ENCODE measurements at places on chromosomes 13 and 19. TPM values are rescaled to one million over a fixed set of nuclear protein-coding genes. Genes with fewer than 3 reads are reported as not detected.

DNA sequence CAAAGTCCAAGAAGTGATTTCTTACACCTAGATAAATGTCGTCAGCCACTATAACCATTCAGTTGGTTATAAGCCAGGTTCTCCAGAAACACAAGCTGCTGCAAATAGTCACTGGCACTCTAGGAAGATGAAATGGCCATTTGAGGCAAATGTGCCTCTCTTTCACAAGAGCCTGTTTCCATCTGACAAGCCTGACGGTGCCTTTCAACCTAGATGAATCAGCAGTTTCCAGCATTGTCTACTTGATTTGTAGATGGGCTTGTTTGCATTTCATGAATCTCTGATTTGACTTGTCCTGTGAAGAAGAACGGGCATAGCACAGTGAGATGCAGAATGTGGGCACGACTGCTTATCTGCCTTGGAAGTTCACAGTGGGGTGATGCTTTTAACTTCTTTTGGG, 327.2 kb downstream of the LMO7 start:
- DNase-seq = no peak

- DNase-seq = no peak
These were observed 19.8 kb upstream of the CEACAM4 start for GRCh38 chr19:41646589-41647204.

The CYP2F1 gene
- total RNA-seq = not detected

- no peak for DNase-seq
These were observed 650.5 kb upstream of the SLC10A2 start for GRCh38 chr13:103716718-103717117.
